ENCODE measurements at places on chromosomes 11 and 22.

- DNase-seq, result no peak
Measured at GRCh38 chr11:112050721-112051120, 23.1 kb downstream of the PIH1D2 start.

GRCh38 chr11:128886406-128887124 is 4.6 kb upstream of the KCNJ5 start:
- no peak for DNase-seq

- DNase-seq, result no peak
Measured at GRCh38 chr11:130146796-130147195, 12.8 kb upstream of the ST14 start.

DNA sequence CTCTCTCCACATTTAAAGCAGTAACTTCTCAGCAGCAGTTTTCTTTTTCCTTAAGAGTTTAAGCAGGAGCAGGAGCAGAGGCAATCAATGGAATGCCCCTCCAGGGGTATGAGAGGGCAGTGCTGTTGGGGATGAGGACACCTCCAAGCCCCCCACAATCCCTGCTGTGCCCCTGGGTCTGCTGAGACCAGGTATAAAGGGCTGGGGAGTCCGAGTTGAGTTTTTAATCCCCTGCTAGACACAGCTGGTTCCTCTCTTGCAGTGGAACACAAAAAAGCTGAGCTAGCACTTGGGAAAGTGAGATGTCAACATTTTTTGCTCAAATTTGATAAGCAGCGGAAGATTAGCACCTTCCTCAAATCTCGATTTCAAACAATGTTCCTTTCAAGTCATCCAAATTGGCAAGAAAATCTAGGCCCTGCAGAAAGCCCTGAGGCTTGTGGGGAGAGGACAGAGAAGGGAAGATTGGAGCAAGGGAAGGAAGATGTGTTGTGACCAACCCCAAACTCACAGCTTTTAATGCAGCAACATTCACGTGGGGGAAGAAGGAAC is 581.9 kb downstream of the SOX6 start:
- no peak for DNase-seq

GRCh38 chr11:23620617-23621016 is 760.3 kb upstream of the CCDC179 start:
- DNase-seq, result no peak

- DNase-seq, result no peak
Measured at GRCh38 chr22:29642694-29643093, 39.3 kb downstream of the NF2 start.

DNA sequence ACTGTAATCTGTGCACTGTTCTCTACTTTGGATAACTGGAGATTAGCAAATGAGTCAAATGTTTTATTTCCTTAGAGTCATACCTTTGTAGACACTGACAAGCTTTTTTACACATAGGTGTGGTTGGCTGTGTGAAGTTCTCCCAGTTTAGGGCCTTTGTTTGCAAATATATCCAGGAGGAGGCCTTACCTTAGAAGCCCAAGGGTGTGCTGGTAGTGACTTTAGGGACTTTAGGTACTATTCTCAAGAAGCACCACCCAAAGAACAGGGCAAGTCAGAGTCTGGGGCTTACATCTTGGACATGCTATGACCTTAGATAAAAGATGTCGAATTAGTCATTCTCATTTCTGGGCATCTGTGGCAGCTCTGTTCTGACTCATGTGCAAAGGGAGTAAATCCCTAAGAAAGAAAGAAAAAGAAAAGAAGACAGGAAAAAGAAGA is 4.8 kb upstream of the FAR1 start:
- no peak for DNase-seq

DNA sequence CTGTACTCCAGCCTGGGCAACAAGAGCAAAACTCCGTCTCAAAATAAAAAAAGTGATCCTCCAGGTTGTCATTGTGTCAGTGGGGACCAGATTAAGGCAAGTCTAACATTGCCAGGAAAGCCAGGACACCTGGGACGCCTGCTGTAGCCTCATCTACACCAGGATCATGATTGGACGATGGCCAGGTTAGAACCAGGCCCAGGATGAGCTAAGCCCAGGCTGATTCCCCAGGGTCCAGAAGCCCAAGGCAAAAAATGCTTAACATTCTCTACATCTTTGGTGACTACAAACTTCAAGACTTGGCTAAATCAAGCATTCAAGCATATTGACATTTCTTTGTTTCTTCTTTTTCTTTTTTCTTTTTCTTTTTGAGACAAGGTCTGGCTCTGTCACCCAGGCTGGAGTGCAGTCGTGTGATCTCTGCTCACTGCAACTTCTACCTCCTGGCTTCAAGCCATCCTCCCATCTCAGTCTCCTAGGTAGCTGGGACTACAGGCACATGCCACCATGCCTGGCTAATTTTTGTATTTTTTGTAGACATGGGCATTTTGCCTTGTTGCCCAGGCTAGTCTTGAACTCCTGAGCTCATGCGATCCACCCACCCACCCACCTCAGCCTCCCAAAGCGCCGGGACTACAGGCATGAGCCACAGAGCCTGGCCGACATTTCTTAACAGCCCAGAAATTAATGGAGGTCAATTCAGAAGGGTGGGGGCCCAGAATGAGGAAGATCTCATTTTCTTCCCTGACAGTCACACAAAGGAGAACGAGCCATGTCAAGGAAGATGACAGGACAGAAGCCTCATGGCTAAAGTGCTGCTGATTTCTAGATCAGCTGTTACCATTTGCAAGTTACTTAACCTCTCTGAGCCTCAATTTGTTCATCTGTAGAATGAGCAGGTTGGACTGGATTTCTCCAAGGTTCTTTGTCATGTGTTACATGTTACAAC is 12.5 kb upstream of the PTPRJ start:
- no peak for DNase-seq

DNA sequence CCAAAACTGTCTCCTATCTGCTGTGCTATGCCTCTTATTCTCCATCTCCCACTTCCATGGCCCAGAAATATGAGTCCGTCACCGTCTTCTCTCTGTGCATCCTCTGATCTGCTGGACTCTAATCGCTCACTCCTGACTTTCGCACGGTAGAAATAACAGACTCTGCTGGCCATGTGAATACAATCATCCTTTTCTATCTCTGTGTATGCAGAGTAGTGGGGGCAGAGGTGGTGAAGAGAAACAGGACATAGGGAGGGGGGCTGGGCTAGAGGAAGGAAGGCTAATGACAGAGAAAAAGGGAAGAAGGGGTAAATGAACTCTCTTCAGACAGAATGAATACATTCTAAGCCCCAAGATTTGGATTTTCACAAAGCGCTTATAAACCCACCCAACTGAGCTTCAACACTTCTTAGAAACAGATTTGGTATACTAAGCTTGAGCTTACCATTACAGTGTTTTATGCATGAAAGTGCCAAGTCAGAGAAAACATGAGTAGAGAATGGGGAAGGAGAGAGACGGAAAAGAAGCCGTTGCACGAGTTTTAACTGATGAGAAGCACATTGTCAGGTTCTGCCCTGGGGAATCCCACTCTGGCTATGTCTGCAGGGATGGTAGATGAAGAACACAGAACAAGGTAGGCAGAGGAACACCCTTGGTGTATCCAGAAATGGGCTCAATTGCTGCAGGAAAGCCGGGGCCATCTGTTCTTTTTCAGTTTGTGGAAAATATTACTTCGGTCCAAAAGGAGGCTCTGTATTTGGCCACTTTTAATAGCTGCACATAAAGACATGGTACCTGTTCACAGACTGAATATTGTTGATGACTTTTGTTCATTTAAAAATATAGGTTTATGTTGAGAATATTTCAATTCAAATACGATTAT is 324.7 kb downstream of the ETS1 start:
- DNase-seq, result no peak

DNA sequence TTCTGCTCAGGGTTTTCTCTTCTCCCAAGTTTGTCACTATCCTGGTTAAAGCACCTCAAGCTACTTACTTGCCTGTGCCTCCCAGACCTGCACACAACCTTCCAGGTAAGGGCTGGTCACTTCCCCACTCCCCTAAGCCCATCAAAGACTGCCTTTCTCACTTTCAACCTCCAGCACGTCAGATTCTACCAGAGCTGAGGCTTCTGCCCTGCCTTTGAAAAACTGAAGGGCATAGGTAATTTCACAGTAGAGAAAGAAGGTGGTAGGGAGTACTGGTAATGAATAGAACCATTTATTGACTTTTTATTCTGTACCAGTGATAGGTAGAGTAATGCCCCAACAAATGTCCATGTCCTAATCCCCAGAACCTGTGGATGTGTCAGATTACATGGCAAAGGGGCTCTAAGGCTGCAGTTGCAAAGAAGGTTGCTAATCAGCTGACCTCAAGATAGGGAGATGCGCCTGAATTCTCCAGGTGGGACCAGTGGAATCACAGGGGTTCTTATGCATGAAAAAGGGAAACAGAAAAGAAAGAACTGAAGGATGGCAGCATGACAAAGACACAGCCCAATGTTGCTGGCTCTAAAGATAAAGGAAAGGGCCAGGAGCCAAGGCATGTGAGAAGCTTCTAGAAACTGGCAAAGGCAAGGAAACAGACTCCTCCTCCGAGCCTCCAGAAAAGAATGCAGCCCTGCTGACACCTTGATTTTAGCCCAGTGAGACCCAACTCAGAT is 89.0 kb downstream of the SLC1A2 start:
- no peak for DNase-seq

- peak; percentile 11 for DNase-seq
Measured at GRCh38 chr11:45180179-45180847, 33.9 kb downstream of the PRDM11 start.

Measured in stimulated activated CD4-positive, alpha-beta T cell treated with anti-CD3 and anti-CD28 coated beads, Interleukin-2, amount 100 ng/mL, for 48 hours (primary cell).